GM23338 (cell line): ENCODE measurements at places on chromosomes 6 and 20.

DNA sequence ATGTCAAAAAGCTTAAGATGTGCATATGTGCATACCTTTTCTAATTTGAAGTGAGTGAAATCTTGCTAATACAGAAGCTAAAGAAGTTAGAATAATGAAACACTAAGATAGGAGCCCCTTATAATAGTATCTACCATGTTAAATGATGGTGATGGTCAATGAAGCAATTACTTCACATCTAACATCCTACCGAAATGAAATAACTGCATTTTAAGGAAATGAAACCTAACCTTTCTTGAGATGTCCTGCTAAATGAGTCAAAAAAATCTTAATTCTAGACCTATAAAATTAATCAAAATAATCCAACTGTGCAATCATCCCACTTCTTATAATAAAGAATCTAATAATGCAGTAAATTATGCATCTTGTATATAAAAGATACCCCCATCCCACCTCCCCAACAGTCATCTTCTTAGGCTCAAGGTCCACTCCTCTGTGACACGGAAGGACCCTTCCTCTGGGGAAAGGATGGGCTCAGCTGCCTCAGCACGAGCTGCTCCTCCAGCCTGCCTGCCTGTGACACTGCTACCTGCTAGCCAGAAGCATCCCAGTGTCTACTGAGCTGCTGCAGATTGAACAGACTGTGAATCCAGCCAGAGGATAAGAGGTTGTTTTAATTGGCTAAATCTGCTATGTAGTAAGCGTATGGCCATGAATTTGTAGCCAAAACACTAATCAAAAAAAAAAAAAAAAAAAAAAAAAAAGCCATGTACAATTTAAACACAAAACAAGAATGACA, 129.6 kb upstream of the BEND3 start:
- no peak for DNase-seq

DNA sequence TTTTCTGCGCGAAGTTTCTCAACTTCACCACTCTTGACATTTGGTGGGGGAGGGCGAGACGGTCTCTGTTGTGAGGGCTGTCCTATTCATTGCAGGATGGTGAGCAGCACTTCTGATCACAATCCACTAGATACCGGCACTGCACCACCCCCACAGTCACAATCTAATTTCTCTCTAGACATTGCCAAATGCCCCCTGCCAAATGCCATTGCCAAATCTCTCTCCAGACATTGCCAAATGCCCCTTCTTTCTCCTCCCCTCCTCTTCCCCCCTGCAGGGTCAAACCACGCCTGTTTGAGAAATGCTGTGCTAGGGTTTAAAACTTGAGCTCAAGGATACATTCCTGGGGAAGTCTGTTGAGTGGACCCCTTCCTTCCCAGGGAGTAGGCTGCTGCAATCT, 603.5 kb upstream of the CDH4 start:
- no peak for DNase-seq

- no peak for DNase-seq
Measured at GRCh38 chr20:4484379-4484997, 237.2 kb upstream of the PRND start.

DNA sequence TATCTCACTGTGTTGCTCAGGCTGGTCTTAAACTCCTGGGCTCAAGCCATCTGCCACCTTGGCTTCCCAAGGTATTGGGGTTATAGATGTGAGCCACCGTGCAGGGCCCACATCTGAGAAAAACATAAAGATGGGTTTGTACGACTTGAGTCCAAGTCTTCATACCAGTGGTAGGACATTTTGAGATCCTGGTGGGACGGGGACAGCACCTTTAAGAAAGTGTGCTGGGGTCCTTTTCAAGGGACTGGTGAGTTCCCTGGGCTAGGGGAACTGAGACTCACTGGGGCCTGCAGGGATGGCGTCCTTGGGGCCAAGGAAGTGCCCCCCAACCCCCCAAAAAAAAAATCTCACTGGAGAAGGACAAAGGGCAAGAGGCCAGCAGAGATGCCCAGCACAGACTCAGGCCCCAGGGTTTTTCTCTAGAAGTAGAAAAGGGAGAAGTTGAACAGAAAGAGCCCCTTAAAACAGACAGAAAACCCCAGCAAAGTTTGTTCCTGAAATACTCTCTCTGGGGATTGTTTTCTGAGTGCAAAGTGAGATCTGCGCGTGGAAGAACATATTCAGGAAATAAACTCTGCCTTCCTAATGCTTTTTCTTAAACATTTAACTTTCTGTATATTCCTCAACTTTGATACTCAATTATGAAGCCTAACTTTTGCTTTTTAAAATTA, 10.7 kb downstream of the OSBPL2 start:
- no peak for DNase-seq

GRCh38 chr20:51886341-51886740, 84.0 kb upstream of the SALL4 start:
- DNase-seq, result no peak

DNA sequence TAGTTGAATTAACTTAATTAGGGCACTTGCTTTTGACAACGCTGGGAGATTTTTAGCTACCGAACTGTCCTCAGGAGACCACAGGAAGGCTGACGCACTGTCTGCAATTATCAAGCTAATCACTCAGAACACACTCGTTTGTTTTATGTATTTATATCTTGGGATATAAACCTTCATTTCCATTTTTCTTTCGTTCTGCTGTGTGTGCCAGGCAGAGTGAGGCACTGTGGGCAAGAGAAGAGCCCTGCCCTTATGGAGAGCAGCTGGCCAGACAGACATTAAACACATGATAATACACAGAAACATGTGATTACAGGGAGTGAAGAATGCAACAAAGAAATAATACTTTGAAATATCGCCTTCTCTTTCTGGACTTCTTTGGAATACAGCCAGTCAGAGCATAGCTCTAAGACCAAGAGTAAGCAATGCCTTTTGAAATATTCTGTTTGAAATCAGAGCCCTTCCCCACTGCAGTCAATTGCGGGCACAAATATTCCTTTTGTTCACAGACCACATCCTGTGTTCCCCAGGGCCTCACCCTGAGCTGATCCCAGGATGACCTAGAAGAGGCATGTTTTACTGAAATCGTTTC, 96.8 kb downstream of the ANKRD60 start:
- no peak for DNase-seq

- DNase-seq, result no peak
Measured at GRCh38 chr6:70997379-70997778, 40.5 kb upstream of the B3GAT2 start.

DNA sequence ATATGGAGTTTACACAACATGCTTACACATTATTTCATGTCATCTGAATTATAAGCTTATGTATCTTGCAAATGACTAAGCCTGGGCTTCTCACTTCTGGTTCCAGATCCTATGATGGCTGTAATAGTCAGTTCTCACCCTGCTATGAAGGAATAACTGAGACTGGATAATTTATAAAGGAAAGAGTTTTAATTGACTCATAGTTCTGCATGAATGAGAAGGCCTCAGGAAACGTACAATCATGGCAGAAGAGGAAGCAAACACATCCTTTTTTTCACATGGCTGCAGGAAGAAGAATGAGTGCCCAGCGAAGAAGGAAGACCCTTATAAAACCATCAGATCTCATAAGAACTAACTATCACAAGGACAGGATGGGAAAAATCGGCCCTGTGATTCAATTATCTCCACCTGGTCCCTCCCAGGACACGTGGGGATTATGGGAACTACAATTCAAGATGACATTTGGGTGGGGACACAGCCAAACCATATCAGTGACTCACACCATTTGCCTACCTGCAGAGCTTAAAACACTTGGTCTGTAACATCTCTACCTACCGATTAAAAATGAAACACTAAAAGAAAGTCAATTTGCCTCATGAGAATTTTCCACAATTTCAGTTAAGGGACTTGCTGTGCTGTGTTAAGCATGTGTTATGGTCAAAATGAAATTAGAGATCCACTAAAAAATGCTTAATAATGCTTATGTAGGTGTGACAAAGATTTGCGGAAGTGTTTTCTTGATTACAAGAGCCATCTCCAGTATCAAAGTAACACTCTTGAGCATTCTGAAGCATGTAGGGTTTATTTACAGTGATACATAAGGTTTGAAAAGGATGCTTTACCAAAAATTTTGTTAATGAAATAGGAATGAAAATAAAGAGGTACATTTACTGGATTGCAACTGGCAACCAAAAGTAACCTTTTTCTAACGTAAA, 2.2 kb upstream of the RWDD1 start:
- DNase-seq, result no peak

DNA sequence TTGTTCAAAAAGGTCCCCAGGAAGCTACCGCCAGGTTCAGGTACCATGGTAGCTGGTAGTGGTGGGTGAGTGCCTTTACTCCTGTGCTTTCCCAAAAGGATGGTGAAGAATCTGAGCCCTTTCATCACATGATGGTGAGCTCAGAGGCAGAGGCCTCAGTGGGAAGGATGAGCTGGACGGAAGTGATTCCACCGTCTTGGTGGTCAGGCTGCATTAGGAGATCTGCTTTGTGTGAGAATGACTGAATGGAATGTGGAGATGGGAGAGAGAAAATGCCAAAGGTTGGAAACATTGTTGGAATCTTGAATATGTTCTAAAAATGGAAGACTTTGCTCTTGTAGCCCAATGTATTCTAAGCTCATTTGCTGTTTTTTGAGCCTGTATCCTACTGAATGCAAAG, 108.1 kb upstream of the SCP2D1 start:
- DNase-seq, result no peak

- DNase-seq, result no peak
Measured at GRCh38 chr6:101268541-101268940, 125.0 kb upstream of the GRIK2 start.

DNA sequence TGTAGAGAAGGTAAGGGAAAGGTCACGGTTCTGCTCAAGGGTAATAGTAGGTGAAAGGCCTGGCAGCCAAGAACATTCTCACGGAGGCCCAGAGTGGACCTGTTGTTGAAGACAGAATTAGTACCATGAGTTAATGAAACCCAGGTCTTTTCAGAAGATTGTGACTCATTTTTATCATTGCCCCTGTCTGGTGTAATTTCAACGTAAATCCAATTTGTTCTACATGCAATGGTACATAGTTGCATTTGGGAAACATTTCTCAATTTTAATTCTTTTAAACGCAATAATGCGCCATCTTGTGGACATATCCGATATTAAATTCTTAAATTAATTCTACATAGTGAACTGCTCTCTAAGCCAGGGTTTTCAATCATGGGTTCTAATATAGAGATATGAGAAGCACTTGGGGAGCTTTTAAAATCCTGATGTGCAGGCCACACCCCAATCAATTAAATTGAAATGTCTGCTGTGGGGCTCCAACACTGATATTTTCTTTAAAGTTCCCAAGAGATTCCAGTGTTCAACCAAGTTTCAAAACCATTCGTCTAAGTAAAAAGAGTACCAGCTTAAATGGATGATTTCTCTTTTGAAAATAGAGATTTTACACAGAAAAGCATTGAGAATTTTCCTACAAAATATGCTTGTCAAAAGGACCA, 257.4 kb downstream of the PLCB1 start:
- peak; percentile 69 for DNase-seq

DNA sequence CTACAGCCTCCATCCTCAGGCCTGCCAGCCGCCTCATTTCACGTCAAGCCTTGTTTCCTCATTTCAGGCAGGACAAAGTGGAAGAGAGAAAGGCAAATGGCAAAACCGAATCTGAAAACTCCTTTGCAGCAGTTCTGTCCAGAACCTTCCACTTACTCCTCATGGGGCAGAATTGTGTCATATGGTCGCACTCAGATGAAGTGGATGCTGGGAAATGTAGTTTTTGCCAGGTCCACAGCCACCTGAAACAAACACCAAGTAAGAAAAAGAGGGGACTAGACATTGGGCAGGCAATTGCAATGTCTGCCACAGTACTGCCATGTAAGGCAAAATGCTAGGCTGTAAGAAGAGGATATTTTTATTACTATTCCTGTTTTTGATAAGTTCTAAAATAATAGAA, 44.9 kb downstream of the ISM1 start:
- peak; percentile 51 for DNase-seq

- DNase-seq, result no peak
Measured at GRCh38 chr20:61314326-61315010, 62.4 kb downstream of the CDH4 start.

- DNase-seq, result no peak
Measured at GRCh38 chr6:112881828-112882780, 535.0 kb downstream of the RFPL4B start.

DNA sequence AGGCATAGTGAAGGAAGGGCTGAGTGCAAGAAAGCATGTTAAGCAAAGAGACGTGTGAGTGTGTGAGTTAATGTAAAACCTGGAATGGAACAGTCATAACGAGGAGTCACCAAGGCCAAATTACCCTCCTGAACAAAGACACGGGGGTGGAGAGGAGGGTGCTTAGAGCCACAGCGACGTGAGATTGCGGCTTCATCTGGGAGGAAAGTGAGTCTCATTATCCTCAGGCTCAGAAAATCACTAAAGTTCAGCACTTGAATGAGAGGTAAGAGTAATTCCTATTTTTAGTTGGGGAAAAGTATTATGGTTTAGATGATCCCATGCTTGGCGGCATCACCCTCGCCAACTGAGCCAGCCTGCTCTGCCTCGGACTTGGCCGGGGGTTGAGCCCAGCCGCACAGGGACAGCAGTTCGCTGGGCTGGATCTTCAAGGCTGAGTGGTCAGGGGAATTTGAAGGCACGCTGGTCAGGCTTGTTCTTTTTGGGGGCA, 136.6 kb downstream of the DTNBP1 start:
- DNase-seq, result no peak

- DNase-seq, result no peak
Measured at GRCh38 chr20:62997417-62998035, 9.2 kb downstream of the BHLHE23 start.

DNA sequence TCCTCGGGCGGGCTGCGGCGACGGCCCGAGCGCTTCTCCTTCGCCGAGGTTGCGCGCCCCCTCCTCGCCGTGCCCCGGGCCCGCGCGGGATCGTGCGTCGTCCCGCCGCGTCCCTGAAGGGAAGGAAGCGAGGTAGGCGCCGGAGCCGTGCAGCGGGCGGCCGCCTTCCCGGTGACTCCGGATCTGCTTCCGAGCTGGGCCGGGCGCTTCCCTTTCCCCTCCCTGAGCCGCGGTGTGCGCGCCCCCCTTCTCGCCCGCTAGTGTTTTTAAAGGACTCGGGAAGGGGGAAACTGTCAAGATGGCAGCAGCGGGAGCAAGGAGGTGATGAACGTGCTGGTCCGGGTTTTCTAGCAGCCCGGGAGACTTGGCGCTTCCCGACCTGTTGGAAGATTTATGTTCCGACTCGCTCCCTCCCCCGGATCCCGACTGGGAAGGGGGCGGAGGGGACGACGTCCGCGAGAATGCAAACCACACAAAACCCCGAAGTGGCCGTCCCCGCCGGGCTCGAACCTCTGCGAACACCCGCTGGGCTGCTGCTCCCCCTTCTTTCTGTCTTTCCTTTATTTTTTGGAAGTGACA, 744 bp upstream of the FOXO3 start:
- peak; percentile 90 for DNase-seq

DNA sequence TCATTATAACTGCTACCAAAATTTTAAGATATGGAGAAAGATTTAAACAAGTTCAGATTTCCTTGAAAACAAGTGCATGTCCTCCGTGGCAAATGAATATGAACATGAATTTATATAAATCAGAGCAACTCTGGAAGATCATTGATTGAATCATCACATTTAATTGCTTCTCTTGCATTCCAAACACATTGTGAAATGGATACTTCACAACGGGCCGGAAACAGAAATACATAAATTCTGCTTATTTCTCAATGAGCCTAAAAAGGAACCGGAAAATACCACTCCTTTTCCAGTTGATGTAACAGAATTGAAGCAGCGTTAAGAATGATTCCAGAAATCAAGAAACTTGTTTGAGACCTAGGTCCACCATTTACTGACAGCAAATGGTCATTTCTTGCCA, 134.6 kb upstream of the BTN3A2 start:
- no peak for DNase-seq
